Suppressor macrophage (primary cell): ENCODE measurements at places on chromosomes 2 and 18.

- no peak for DNase-seq
These were observed 48.7 kb downstream of the ATIC start for GRCh38 chr2:215360596-215360995.

GRCh38 chr18:25759111-25759510, 331.3 kb downstream of the SS18 start:
- no peak for DNase-seq

DNA sequence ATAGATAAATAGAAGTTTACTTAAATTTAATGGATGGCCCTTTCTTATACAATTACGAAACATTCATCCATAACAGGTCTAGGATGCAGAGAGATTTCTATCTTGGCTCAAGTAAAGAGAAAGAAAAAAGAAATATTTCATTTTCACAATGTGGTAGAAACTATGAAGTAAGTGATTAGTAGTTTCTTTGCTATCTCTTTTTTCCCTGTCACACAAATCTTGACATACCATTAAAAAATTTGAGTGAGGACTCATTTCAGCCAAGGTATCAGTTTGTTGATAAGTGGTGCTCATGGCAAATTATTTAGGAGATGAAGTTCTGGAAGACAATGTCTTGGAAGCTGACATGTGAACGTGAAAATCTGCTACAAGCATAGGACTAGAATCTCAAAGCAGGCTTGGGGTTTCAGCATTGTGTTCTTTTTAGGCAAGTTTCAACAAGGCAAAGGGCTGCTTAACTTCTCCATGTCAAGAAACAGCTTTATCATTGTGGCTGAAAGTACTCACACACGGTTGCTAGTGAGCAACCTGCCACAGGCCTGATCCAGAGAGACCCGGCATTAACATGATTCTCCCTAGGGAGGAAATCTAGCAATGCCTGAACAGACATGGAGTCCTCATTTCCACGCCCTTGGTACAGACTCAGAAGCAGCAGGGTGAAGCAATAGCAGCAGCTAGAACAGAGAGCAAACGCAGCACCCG, 414.6 kb downstream of the DLGAP1 start:
- no peak for DNase-seq

DNA sequence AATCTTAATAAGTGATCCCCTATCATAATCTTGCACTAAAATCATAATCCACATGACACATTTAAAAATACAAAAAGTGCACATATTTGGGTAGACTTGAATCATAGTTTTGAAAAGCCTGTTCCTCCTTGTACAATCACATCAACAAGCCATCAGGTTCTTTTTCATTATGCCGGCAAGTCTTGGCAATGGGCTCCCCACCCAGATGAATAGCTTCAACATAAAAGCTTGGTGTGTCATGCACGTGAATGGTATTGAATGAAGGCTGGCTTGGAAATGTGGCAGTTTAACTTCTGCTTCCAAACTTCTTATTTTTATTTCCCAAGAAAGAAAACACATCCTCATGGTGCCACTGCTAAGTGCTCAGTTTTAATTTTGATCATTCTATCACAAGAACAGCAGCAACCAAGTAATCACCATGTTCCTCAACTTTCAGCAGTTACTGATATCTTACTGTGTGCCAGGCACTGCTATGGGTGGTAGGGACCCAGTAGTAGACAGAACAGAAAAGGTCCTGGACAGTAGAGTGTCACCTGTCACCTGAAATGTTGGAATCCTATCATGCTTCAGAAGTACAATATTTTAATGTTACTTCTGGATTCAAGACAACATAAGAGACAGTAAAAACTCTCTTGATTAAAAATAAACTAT, 89.9 kb downstream of the AP1S3 start:
- DNase-seq = no peak

- no peak for DNase-seq
These were observed 153.7 kb downstream of the NRXN1 start for GRCh38 chr2:50878251-50878650.

DNA sequence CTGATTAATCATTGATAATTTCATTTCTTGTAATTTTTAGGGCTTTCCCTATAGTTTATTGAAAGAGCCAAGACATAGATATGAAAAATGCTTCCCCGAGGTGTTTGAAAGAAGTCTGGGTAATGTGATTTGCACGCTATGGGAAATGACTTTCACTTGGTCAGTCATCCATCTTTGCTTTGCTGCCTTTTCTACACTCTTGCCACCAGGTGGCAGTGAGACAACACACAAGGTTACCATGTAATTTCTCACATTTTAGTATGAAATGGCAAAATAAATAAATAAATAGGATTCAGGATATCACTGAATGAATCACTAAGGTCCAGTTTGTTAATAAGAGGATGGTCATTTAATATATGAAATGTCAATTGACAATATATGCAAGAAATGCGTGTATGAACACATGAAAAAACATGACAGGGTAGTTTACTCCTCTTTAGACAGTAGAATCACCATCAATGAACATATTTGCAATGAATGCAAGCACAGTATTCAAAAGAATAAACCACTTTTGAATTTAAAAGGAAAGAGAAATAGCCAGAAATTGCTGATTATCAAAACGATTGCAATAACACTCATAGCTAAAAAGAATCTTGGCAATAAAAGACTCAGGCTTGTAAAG, 52.2 kb upstream of the KCNH7 start:
- DNase-seq = peak; percentile 70

GRCh38 chr2:238462782-238463396, 36.2 kb downstream of the ASB1 start:
- peak; percentile 44 for DNase-seq

DNA sequence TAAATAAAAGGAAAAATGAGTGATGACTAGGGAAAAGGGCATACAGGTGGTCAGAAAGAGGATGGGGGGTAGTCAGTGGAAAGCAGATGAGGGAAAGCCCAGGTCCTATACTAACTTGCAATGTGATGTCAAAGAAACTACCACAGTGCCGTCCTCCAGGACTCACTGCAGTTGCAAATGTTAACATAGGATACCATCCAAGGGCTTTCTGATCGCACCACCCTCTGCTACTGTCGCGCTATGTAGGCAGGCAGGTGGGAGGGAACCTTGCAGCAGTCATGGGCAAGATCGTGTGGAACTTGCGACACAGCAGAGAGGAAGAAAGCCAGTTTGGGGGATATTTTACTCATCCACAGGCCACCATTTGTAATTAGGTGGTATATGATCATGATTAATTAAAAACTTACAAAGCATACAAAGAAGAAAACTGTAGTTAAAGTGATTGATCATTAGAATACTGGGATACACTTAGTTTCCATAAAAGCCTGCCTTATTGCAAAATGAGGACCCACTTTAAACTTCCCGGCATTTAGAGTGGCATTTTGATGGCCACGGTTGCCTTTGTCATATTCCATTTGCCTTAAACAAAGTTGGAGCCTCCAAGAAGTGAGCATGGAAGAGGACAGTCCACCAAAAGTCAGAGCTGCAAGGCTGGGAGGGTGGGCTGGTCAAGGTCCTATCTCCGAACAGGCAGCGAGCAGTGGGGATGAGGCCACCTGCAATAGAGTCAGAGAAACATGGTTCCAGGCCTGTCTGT, 8.5 kb upstream of the ROCK2 start:
- DNase-seq = peak; percentile 13

GRCh38 chr18:48851599-48851960, 99.2 kb downstream of the SMAD7 start:
- DNase-seq = peak; percentile 88

- DNase-seq = no peak
These were observed 204 bp downstream of the FAM110C start for GRCh38 chr2:46131-46470.

DNA sequence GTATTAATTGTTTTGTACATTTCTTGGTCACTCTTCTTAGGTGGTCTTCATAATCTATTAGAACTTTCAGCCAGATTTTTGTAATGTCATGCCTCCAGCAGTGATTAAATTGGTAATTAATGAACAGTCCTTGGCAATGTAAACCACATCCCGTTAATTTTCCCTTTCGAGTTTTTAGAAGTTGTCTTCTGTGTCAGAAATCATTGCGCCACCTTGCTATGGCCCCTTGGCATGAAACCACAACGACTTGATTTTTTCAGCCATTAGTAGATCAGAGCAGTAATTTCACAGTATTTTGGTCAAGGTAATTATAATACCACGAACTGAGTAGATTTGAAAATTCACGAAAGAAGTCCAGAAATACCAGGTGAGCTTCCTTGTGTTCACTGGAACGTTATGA, 86.0 kb upstream of the OTX1 start:
- DNase-seq = no peak

GRCh38 chr2:30636311-30636710, 170.9 kb downstream of the CAPN13 start:
- peak; percentile 18 for DNase-seq

DNA sequence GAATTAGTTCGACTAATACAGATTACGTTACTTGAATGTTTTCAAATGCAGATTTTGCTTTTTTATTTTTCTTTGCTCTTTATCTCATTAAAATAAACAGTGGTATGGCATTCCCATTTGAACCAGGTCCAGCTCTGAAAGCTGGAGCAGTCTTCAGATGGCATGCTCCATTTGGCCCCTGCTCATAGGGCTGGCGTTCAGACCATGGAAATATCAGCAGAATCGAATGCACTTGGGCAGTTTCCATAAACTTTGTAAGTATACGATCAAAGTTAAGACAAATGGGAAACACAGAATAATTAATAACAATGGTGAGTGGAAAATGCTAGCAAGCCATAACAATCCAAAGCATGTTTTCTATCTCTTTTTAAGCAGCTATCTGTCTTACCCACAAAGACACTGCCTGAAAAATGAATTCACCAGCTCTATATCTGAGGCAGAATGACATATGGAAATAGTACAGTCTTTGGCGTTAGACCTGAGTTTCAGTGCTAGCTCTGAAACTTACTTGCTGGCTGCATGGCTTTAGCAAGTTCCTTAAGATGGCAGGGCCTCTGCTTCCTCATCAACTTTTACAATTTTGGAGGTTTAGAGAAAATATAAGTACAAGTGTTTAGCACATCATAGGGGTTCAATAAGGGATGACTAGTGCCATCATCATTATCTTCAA, 131.6 kb downstream of the BCL2 start:
- DNase-seq = no peak

GRCh38 chr2:3168230-3168891, 209.3 kb downstream of the EIPR1 start:
- no peak for DNase-seq

GRCh38 chr2:174025271-174026121, 60.3 kb upstream of the SP3 start:
- peak; percentile 64 for DNase-seq

GRCh38 chr2:174566871-174567270, 30.7 kb downstream of the WIPF1 start:
- no peak for DNase-seq

- DNase-seq = no peak
These were observed 2.0 kb downstream of the OTOS start for GRCh38 chr2:240138254-240138984.
